NCI-H2107 (cell line): ENCODE measurements at places on chromosomes 2 and 18.
A peak's percentile ranks its signal among the peaks of the same experiment; 100 is the strongest.

DNA sequence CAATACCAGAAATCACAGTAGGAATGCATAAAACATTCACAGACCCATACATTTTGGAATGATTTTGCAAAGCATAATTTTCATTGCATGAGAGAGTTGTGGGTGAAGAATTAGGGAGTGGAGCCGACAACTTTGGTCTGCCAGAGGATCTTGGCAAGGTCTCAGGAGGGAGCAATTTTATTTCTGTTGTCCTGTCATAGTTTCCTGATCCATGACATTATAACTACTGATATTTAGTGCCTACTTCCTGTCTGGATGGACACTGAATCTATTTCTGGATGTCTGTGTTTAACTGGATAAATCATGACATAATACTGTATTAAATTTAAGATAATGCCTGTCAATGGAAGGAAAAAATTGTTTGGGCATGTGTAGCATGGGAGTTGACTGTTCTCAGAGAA is 2.4 kb downstream of the ITGA4 start:
- no peak for DNase-seq

DNA sequence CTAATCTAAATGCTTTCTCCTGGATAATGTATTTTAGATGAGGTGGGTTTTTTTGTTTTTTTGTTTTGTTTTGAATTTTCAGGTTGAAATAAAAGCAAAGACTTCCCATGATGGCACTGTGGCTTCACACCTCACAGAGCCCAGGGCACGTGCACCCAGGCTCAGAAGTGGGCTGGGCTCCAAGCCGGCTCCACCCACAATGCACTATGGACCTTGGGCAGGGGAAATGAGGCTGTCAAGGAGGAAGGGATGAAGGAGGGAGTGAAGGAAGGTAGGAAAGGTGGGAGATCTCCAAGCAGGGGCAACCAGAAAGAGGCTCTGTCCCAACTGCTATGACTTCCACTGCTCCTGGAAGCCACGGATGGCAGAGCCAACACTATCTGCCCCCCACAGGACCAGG is 60.4 kb downstream of the BIN1 start:
- DNase-seq: no peak

GRCh38 chr2:222577341-222577740 is 78.6 kb downstream of the FARSB start:
- no peak for DNase-seq

GRCh38 chr18:68742206-68742605 is 27.3 kb upstream of the TMX3 start:
- DNase-seq: no peak

DNA sequence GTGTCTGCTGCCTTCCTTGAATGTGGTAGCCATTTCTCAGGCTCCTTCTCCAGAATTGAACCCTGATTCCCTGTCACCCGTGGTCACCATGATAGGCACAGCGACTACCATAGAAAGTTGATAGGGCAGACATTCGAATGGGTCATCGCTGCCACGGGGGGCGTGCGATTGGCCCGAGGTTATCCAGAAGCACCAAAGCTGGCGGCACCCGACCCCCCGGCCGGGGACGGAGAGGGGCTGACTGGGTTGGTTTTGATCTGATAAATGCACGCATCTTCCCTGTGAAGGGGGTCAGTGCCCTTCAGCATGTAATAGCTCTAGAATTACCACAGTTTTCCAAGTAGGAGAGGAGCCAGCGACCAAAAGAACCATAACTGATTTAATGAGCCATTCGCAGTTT is 94.0 kb upstream of the ANKRD30BL start:
- no peak for DNase-seq

DNA sequence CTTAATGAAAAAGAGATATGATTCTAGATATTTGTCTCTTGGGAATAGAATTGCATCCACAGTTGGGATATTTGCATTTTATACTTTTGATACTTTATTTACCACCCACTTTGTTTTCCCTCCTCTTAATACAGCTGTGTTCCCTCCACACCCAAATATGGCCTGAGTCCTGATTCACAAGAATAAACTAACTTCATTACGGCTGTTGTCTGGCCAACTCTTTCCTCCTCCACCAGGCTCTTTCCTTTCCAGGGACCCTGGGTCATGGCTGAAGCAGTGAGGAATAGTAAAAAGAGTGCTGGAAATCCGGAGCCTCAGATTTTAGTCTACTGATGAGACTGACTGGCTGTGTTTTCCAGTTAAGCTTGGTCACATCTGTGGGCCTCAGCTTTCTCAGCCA is 48.4 kb upstream of the STAM2 start:
- no peak for DNase-seq

GRCh38 chr2:217071416-217071815 is 211.6 kb upstream of the TNP1 start:
- no peak for DNase-seq

- DNase-seq: no peak
Observed at GRCh38 chr18:5275872-5276271, 19.7 kb downstream of the ZBTB14 start.

DNA sequence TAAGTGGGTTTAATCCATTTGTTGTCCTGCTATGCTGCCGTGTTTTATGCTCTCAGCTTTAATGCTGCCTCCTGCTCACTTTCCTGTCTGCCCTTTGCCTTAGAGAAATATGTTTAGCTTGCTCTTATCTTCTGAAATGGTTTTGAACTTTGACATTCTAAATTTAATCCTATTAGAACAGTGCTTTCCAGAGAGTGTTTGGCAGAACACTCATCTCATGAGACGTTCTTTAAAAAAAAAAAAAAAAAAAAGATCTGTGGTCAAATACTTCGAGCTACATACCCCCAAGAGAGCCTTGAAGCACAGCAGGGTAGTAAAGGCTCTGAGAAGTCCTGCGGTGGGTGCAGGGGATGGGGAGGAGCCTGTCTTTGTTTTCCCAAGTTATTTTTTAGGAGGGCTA is 161.3 kb downstream of the SPP2 start:
- no peak for DNase-seq

DNA sequence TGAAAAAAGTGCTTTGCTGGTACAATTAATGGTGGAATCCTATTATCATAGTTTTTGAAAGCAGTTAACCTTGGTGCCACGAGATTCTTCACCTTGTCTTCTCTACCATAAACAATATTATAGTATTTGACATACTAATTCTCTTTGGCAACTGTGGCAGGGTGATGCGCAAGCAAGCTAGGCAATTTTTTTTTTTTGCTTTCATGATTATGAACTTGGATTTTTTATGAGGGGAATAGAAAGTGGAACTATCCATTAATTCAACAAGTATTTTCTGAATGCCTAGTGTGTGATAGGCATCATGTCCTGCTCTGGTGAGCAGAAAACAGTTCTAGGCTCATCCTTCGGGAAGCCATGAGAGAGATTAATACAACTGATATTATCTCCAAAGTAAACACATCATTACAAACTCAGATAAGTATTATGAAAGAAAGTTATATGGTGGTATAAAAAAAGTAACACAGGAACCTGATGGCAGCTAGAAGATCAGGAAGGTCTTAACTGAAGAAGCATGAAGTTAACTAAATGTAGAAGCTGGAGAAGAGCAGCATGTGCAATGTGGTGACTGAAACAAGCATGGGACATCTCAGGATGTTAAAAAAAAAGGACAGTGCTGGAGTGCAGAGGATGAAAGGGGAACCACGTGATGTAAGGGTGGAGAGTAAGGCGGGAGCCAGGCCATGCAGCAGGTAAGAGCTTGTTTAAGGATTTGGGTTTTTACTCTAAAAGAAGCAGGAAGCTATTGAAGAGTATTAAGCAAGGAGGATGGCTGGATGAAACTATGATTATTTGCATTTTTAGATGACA is 113.7 kb downstream of the ZEB2 start:
- no peak for DNase-seq

DNA sequence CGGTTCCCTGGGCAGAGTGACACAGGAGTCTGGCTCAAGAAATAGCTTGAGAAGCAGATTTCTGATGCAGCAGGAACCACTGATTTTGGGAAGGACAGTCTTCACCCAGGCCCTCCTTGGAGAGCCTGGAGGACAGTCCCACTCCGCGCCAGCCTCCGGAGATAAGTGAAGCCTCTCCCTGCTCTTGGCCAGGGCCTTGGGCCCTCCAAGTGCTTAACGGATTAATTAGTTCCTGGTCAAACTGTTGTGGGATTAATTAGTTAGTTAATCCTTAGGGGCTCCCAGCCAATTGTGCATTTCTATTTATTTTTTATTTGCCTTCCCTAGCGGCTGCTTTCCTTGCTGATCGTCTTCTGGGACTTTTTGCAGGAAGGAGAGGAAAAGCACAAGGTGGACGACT is 19.6 kb downstream of the CPLX4 start:
- DNase-seq: no peak

DNA sequence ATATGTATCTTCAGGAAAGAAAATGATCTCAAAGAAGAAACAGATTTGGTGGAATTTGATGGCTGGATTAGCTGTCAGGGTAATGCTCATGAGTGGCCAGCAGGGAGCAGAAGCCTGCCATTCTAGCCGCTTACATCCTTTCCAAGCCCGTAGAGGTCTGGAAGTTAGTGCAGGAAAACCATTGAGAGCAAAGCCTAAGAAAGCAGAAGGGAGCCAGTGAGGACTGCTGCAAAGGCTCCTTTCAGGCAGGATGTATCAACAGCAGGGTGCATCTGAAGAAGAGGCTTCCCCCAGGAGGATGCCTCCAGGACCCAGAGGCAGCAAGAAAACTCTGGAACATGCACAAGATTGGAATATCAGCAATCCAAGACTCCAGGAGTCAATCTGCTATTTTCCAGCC is 22.9 kb upstream of the LBH start:
- DNase-seq: peak; percentile 60

- DNase-seq: no peak
Observed at GRCh38 chr2:195899226-195899625, 169.4 kb downstream of the DNAH7 start.

DNA sequence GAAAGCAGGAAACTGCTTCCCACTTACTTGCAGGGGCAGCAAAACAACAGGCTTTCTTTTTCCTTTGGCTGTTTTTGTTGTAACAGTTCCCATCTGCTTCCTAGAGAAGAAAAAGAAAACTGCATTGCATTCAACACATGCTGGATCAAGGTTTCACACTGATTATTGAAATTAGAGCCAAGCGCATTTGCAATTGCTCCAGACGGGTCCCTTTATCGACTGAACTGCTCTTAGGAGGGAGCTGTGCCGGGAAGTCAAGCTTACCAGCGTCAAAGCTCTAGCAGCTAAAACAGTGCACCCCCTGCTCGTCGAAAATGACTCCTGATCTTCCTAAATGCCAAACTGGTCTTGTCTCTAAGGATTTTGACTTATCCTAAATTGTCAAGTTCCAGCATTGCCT is 164.0 kb upstream of the SESTD1 start:
- DNase-seq: no peak

GRCh38 chr2:127158614-127159290 is 51.8 kb upstream of the BIN1 start:
- DNase-seq: no peak

DNA sequence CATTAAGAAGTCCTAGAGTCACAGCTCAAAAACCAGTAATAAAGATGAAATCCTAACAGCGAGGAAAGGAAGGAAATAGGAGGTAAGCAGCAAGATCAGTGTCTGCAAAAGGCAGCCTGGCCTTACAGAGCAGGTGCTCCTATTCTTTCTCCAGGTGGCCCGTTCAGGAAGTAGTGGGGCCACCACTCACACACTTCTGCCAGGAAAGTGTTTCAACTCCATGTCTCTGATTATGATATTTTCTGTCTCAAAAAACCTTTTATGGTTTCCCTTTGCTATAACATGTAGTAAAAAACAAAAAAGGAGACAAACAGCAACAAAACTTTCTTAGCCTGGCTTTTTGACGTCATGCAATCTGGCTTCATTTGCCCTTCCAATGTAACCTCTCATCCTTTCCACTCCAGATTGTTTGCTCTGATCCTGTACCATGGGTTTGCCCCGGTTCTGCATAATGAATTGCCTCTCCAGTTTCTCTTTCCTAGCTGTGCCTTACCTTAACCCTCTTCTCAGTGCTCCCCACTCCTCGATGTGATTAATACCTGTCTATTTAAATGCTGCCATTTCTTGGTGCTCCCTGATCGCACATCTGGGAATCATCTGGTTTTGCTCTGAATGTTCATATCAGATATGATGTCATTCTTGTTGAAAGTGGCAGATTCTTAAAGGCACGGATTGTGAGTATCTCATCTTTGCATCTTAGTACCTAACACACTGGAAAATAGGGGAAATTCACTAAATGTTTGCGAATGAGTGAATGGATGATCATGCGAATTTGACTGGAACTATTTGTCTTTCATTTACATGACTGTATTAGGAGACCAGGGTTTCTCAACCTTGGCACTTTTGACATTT is 50.6 kb upstream of the PTPRM start:
- no peak for DNase-seq

- DNase-seq: no peak
Observed at GRCh38 chr2:195671563-195671962, 14.5 kb downstream of the SLC39A10 start.

- DNase-seq: no peak
Observed at GRCh38 chr18:31965316-31965970, 22.5 kb upstream of the TRAPPC8 start.

DNA sequence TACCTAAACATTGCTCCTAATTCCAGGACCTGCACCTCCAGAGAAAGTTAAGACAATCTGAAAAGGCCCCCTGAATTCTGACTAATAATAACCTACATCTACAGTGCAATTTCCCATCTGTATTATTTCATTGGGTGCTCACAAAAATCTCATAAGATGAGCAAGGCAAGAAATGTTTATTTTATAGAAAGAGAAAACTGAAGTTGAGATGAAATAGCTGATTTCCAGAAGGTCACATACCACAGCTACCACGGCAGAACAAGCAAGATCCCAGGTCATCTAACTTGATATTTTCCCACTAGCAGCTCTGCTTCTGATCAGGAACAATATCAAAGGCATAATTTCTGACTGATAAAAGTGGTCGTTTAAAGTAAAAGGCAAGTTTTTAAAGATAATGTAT is 105.8 kb upstream of the COL5A2 start:
- DNase-seq: no peak

DNA sequence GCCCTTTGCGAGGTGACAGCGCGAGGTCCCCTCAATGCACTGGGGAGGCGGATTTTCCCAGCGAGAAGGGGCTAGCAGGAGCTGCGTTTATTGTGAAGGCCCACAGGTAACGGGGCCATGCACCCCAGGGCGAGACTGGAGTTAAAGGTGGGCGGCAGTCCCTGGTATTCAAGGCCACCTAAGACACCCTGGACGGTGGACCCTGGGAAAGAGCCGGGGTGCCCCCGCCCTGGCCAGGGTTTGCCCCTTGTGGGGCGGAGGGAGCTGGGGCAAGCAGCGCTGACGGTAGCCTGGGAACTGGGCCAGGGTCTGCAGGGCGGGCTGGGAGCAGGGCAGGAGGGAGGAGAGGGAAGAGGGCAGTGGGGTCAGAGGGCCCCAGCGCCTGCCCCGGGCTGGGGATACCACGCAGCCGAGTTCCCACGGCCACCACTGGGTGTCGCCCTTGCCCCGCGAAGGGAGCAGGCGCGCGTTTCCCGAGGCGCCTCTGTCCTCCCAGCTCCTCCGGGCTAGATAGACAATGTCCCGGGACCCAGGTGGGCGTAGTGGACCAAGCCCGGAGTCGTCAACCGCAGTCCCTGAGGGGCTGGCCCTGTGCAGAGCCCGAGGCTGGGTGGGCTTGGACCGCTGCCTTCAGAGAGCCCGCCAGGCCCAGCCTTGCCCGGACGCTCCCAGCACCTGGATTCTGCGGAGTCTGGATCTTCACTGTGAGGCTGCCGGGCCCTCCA is 80.2 kb downstream of the SMAD4 start:
- peak; percentile 37 for DNase-seq

- no peak for DNase-seq
Observed at GRCh38 chr2:190766595-190766994, 114.0 kb upstream of the GLS start.

- DNase-seq: no peak
Observed at GRCh38 chr2:120914839-120915521, 179.3 kb downstream of the GLI2 start.

GRCh38 chr18:64207820-64208219 is 58.9 kb upstream of the LINC00305 start:
- DNase-seq: no peak

- DNase-seq: no peak
Observed at GRCh38 chr2:12076810-12077209, 330.4 kb downstream of the LPIN1 start.
